ENCODE measurements at places on chromosomes 2 and 18.

DNA sequence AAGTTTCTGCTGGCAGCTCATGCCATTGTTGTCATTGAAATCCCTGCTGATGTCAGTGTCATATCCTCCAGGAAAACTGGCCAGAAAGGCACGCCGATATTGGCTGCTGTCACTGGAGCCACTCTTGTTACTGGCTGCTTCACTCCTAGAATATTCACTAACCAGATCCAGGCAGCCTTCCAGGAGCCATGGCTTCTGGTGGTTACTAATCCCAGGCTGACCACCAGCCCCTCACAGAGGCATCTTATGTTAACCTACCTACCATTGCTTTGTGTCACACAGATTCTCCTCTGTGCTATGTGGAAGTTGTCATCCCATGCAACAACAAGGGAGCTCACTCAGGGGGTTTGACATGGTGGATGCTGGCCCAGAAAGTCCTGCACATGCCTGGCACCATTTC lies 27.0 kb upstream of the MTX2 start:
- DNase-seq: no peak

DNA sequence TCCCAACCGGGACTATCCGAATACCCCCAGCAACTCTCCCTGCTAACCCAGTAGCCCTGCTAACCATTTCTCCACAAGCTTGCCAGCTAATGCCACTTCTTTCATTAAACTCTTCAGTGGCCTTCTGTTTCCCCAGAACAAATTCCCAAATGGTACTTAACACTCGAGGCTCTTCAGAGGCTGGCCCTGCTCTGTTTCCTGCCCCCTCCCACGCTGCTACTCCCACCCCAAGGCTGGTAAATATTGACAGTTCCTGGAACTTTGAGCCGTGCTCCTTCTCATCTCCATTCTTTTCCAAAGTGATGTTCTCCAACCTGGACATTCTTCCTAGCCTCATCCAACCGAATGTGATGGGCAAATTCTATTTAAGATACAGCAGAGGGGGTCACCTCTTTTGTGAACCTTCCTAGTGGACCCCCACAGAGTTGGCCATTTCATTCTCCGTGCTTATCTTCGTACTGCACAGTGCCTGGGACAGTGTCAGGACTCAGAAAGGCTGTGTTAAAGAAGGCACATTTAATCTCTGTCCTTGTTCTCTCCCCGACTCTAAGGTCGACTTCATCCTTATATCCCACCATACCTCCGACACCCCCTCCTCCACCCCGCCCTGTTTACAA lies 3.2 kb upstream of the KIDINS220 start:
- no peak for DNase-seq

DNA sequence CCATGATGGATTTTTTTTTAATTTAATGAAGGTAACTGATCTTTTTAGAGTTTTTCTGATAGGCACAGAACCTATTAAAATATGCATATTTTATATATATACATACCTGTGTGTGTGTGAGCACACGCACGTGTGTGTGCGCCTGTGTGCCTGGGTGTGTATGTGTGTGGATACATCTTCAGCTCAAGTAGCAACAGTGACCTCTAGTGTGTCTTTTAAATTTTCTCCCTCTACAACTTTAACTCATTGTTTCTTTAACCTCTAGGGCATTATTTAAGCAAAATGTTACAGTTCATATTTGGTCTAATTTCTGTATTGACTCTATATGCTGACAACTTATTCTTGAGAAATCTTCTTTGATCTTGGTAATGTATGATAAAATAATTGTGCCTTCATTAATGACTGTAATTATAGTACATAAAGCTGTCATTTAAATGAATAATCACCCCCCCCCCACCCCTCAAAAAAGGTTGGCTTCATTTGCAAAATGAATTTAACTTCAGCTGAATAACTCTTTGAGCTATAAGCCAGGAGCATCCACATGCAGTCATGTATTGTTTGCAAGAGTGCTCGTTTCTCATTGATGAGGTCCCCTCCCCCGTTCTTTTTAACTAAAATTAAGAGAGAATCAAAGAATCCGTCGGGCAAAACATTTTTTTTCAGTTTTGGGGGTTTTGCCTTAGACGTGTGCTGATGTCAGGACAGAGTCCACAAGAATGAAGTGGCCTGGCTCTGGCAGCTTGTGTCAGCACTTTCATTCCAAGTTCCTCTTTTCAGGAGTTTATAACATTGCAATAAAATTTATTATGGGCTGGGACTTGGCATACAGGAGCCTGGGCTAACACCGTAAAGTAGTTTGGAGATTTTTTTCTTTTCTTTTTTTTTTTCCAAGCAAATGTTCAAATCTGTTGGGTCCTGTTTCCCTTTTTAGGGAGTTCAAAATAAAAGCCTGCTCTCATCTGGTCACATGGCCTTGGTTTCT lies 80.0 kb downstream of the ETAA1 start:
- no peak for DNase-seq

GRCh38 chr2:101064125-101064502 lies 62.0 kb downstream of the RPL31 start:
- no peak for DNase-seq

DNA sequence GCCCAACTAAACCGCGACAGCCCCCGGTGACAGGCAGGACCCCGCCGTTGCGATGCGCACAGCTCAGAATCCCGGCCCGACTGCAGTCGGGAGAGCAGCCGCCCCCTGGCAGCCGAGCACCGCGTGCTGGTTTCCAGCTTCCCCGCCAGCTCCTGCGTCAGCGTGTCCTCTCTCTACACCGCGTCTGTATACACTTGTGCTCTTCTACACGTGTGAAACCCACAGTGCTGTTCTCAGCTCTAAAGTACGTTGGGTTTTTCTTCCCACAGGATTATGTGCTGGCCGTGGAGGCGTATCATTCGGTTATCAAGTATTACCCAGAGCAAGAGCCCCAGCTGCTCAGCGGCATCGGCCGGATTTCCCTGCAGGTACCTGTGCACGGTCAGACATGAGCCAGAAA lies 54.0 kb downstream of the ADI1 start:
- DNase-seq: no peak

- DNase-seq: no peak
These were observed 263.2 kb downstream of the EXOC6B start for GRCh38 chr2:72562451-72563153.

GRCh38 chr2:11764359-11764758 lies 17.9 kb downstream of the LPIN1 start:
- no peak for DNase-seq

DNA sequence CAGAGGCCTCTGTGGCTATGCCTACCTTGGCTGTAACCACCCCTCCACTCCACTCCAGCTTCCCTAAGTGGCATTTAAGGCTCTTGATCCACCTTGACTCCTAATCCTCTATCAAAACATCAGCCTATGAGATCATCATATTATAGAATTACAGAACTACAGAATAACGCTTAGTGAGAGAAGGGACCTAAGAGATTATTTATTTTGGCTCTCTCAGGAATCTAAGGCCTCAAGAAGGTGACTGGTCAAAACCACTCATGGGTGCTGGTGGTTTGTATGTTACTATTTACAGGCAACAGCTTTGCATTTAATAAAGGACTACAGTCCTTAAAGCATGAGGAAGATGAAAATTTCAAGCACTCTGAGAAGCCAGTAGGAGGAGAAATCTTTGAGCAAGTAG lies 118.8 kb downstream of the FSHR start:
- no peak for DNase-seq

DNA sequence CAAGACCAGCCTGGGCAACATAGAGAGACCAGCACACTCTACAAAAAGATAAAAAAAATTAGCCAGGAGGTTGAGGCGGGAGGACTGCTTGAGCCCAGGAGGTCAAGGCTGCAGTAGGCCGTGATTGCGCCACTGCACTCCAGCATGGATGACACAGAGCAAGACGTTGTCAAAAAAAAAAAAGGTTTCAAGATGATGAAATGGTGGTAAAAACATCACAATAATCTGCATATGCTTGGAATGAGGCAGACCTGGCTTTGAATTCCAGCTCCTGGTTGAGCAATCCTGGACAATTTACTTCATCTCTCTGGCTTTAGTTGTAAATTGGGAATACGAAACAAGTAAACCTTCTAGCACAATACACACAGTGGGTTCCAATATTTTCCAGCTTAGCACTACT lies 24.1 kb downstream of the USP40 start:
- DNase-seq: no peak

- DNase-seq: no peak
These were observed 7.5 kb upstream of the IMP4 start for GRCh38 chr2:130335226-130335625.

- no peak for DNase-seq
These were observed 97.1 kb upstream of the RBMS1 start for GRCh38 chr2:160590664-160591063.

DNA sequence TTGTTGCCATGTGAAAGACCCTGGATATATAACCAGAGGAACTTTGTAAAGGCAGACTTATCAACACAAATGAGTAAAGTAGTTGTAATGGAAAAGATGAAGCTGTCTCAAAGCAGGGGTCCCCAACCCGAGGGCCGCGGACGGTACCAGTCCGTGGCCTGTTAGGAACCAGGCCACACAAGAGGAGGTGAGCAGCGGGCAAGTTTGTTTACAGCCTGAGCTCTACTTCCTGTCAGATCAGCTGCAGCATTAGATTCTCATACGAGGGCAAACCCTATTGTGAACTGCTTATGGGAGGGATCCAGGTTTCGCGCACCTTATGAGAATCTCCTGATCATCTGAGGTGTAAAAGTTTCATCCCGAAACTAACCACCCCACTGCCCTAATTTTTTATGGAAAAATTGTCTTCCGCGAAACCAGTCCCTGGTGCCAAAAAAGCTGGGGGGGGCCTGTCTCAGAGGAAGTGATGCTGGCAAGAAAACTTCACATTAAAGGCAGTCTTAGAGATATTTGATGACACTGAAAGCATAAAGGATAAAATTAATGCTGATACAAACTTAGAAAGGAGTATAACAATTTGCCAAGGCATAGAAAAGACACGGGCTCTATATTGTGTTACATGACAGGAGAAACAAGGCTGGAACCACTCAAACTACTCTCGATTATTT lies 57.5 kb upstream of the MSTN start:
- DNase-seq: no peak

GRCh38 chr2:5123582-5124196 lies 568.5 kb upstream of the SOX11 start:
- no peak for DNase-seq

- no peak for DNase-seq
These were observed 15.0 kb upstream of the GMPPA start for GRCh38 chr2:219483451-219484342.

GRCh38 chr2:15163326-15163725 lies 397.8 kb downstream of the NBAS start:
- DNase-seq: no peak

DNA sequence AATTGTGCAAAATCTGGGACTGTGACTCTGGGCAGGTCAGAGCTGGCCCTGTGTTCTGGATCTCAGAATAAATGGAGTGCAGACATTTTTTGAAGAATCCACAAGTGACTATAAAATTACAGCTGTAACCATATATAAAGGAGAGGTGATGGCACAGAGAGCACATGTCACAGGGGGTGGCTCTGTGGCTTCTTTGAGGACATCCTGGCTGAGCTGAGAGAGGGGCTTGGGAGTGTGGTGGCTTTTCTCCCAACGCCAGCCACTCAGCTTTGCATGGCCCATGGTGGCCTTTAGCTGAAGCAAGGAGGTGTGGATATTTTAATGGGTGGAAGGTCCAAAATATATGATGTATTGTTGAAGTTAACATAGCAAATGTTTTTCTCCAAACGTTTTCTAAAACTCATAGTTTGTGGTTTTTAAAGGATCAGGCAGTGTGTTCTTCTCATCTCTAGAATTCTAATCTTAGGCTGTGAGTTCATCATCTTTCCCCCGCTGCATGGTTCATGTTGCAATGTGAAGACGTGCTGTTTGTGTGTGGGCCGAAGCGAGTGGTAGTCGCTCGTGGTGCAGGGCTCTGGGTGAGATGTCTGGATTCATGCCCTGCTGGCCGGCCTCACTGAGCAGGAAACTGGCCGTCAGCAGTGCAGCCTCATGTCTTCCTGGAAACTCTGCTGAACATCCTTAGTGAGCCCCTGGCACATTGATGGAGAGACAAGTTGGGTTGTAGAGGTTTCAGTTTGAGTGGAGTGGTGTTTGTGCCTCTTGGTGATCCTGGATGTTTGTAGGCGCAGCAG lies 109.9 kb downstream of the ZNF236 start:
- no peak for DNase-seq

GRCh38 chr2:225113371-225114015 lies 71.2 kb upstream of the DOCK10 start:
- DNase-seq: no peak

- no peak for DNase-seq
These were observed 305.0 kb downstream of the PTH2R start for GRCh38 chr2:208711598-208711997.

- DNase-seq: no peak
These were observed 126.9 kb upstream of the PIK3C3 start for GRCh38 chr18:41828137-41828536.

DNA sequence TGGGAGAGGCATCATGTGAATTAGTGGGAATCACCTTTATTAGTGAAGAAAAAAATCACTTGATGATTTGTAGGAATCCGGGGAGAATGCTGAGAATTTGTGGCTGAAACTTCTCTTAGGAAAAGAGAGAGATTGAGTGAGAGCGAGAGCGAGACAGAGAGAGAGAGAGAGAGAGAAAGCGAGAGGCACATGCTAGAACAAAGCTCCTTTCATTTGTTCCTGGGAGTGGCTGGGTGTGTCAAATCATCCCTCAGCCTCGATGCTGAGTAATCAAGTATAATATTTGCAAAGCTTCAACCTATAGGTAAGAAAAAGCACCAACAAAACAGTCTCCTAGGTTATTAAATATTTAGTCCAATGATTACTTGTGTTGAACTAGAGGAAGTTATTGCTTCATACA lies 4.4 kb upstream of the SERPINB5 start:
- no peak for DNase-seq

GRCh38 chr2:33083699-33084387 lies 137.1 kb downstream of the LTBP1 start:
- no peak for DNase-seq

- no peak for DNase-seq
These were observed 279.1 kb downstream of the ZNF407 start for GRCh38 chr18:74876630-74877243.

DNA sequence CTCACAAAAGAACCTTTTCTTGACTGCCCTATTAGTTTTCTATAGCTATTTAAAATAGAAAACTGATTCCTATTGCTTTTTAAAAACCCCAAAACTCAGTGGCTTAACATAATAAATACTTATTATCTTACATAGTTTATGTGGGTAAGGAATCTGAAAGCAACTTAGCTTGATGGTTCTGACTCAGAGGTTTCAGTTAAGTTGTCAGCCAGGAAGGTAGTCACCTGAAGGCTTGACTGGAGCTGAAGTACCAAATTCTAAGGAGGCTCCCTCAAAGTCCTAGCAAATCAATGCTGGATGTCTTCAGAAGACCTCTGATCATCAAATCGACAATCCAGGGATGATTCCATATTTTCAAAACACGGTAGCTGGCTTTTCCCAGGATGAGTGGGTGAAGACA lies 546.6 kb upstream of the CDH2 start:
- DNase-seq: no peak

GRCh38 chr2:64960819-64961218 lies 28.4 kb upstream of the SLC1A4 start:
- no peak for DNase-seq
